AG09319 (cell line): ENCODE measurements at places on chromosomes 4 and X.

- no peak for DNase-seq
Observed at GRCh38 chr4:74793757-74794381, 454 bp downstream of the BTC start.

- no peak for DNase-seq
Observed at GRCh38 chr4:159551281-159551680, 448.4 kb downstream of the RAPGEF2 start.

DNA sequence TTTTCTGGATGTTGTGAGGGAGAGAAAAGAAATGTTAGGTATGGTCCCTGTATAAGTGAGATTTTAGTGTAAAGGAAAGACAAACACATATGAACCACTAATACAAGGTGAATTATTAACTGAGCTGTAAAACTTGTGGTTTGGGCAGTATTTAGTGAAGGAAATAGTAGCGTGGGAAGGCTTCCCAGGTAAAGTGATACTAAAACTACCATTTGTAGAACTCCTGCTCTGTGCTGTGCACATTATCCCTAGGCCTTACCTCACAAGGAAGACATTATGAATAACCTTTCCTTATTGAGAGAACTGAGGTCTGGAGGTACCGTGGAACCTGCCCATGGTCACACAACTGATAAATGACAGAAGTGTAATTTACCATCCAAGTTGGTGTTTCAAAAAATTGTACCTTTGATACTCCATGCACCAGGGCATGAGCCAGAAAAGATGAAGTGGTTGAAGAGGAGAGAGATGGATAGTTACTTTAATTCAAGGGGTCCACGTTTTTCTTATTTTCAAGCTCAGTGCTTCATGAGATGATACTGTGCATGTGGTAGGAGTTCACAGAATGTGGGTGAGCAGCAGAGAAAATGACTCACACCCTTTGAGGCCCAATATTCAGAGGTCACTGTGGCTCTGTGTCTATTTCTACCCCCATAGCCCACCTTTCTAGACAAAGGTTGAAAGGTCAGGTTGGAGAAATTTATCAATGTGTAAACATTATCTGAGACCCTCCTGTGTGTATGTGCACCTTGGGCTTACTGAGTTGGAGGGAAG is 2.6 kb upstream of the VSIG4 start:
- DNase-seq = no peak

GRCh38 chr4:100539706-100540105 is 21.9 kb upstream of the EMCN start:
- no peak for DNase-seq

- no peak for DNase-seq
Observed at GRCh38 chr4:122606364-122607043, 14.4 kb downstream of the IL21 start.

- no peak for DNase-seq
Observed at GRCh38 chr4:79757600-79757999, 315.4 kb downstream of the ANTXR2 start.

GRCh38 chr4:108628411-108628810 is 8.0 kb downstream of the RPL34 start:
- no peak for DNase-seq

- no peak for DNase-seq
Observed at GRCh38 chr4:125594056-125594602, 279.4 kb downstream of the FAT4 start.

DNA sequence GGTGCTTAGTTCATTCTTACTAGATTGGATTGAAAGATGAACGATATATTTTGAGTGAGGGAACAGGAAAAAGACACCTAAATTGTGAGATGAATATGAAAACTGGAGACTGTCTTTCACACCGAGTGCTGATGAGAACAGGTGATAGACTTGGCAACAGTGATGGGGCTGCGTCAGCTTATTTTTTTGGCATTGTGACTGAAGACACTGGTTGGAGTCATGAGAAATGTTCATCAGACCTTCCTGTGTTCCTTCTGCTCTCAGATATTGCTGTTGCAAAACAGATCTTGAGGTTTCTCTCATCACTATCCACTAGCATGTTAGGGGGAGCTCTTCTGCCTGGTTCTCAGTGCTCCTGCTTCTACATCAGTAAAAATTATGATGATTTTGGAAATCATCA is 124.2 kb upstream of the KCNIP4 start:
- no peak for DNase-seq

DNA sequence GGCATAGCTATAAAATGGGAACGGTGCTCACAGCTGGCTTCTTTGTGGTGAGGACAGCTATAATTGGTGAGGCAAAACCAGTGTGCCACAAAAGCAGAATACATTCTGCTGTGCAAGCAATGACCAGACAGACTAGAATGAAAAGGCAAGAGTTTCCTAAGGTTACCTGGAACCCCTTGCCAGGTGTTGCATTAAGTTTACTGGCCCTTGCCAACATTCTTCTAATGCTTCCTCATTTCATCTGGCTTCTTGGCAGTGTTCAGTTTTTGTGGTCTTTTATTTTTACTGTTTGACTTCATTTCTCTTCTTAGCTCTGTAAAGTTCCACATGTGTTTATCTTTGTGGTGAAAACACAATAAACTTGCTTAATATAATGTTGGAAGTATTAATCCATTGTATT is 131.4 kb downstream of the PTTG2 start:
- peak; percentile 14 for DNase-seq

- no peak for DNase-seq
Observed at GRCh38 chrX:77442728-77443127, 4.5 kb upstream of the FGF16 start.

DNA sequence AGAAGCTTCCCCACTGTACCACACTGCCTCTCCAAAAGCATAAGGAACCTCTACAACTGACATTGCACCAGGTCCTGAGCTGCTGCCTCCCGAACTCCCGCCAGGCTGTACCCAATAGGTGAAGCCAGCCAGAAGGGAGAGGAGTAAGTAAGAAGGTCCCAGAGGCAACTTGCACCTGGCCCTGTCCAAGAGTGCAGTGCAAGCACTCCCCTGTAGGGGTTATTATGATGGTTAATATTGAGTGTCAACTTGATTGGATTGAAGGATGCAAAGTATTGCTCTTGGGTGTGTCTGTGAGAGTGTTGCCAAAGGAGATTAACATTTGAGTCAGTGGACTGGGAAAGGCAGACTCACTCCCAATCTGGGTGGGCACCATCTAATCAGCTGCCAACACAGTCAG is 879.3 kb upstream of the SLIT2 start:
- DNase-seq = no peak

GRCh38 chr4:113790478-113790877 is 28.9 kb upstream of the CAMK2D start:
- DNase-seq = no peak

DNA sequence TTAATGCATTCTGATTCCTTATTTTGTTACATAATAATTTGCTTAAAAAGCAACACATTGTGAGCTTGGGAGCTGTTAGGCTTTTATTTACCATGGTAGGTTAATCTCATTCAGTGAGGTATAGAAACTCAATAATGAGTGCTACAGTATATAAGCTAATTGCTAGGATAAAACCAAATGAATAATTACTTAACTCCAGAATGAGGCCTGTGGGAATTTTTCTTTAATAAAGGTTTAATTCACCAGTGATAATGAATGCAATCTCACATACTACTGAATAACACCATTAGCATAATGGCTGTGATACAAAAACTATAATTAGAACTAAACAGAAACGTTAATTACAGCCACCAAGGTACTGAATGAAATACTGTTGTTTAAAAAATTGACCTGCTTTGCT is 326.3 kb downstream of the IQCM start:
- DNase-seq = no peak

- DNase-seq = no peak
Observed at GRCh38 chrX:100944601-100945000, 15.9 kb upstream of the XKRX start.

DNA sequence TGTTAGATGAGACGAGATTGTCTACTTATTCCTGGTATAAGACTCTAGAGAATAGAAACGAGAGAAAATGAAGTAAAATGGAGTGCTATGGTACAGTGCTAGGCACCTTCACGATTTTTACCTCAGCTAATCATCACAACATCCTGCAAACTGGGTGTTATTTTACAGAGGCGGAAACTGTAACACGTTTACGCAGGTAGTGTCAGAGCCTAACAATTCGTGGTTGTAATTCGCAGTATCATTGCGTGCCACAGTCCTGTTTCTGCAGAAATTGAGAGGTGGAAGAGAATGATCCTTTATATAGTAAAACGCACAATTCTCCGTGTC is 383 bp upstream of the TBC1D19 start:
- DNase-seq = no peak

GRCh38 chr4:186146458-186146857 is 42.0 kb downstream of the FAM149A start:
- DNase-seq = no peak

GRCh38 chr4:48651914-48652313 is 128.2 kb downstream of the FRYL start:
- DNase-seq = no peak

- DNase-seq = no peak
Observed at GRCh38 chrX:68584221-68584620, 63.2 kb upstream of the STARD8 start.

- no peak for DNase-seq
Observed at GRCh38 chrX:100830143-100830542, 10.0 kb downstream of the CSTF2 start.

- DNase-seq = no peak
Observed at GRCh38 chr4:4599481-4600275, 57.8 kb upstream of the STX18 start.

- peak; percentile 47 for DNase-seq
Observed at GRCh38 chrX:12946838-12947544, 27.9 kb upstream of the TMSB4X start.

- no peak for DNase-seq
Observed at GRCh38 chr4:82519072-82519471, 42.7 kb downstream of the TMEM150C start.

GRCh38 chr4:124594945-124595344 is 117.6 kb downstream of the ANKRD50 start:
- DNase-seq = no peak
